ENCODE measurements at places on chromosomes 1 and 21. TPM values are rescaled to one million over a fixed set of nuclear protein-coding genes. Genes with fewer than 3 reads are reported as not detected.

DNA sequence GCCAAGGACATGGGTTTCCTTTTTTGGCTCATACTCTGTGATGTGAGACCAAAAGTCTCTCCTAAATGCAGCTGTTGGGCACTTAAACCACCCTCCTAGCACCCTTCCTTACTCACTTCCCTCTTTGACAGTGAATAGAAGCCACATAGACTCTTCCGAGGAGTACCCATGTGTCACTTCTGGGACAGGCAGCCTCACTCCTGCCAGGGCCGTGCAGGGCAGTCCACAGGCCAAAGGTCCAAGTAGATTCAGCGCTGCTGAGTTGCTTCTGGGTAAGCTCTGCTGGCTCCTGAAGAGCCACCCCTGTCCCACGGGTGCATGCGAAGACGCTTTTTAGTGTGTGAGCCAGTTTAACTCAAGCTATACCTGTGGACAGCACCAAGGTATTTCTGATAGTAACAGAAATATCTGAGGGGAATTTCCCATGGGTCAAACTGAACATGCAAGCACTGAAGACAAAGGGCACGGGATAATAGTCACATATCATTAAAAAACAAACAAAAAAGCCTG is 36.8 kb upstream of the BMP8B start:
- DNase-seq: no peak

DNA sequence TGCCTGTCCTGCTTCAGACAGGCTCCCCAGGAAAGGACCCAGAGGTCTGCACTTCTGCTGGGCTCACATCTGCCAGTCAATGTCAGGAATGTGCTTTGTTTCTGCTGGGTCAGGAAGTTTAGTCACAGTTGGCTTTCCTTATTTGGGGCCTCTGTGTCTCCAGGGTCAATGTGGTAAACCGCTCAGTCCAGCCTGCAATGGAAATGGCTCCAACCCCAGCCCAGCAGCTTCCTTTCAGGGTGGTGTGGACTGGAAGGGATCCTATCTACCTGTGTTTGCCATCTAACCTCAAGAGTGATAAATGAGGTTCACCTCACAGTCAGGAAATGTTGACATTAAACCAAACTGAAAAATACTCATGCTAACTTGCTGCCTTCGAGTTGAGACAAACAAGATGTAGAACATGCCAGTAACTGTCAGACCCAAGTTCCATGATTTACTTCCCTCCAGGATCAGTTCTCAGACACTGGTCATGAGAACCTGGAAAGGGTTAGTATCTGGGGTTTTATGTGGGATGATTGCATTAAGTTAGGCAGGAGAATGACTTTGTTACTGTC is 20.3 kb downstream of the ENO1 start:
- DNase-seq: no peak

GRCh38 chr1:111222308-111223125 is 5.0 kb upstream of the CHI3L2 start:
- peak; percentile 85 for DNase-seq

GRCh38 chr1:152497273-152497672 is 13.3 kb upstream of the LCE5A start:
- no peak for DNase-seq

DNA sequence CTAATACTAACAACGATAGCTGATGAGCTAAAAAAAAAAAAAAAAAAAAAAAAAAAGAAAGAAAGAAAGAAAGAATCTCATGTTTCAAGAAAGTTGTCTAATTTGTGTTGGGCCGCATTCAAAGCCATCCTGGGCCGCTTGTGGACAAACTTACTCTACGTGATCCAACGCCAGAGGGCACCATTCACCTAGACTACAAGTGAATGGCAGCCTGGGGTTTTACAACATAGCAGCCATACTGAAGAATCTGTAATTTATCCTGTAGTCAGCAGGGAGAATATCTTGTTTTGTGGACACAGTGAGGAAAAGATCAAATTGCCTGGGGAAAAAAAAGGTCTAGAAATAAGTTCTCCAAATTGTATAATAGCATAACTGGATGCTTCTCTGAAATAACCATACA is 47.0 kb downstream of the CYP2J2 start:
- peak; percentile 66 for DNase-seq

DNA sequence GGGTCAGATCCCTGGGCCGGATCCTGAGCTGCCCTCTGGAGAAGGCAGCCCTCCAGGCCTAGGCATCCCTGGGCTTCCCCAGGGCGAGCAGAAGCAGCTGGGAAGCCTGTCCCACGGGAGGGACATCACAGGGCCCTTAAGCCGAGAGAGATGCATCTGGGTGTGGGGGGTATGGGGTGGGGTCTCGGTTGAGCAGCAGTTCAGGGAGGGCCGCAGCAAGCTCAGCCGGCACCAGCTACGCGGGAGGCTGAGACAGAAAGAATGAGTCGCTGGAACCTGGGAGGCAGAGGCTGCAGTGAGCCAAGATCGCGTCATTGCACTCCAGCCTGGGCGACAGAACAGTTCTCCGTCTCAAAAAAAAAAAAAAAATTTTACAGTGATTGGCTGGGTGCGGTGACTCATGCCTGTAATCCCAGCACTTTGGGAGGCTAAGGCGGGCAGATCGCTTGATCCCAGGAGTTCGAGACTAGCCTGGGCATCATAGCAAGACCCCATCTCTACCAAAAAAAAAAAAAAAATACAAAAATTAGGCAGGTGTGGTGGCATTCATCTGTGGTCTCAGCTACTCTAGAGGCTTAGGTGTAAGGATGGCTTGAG is 37.7 kb downstream of the RRP1 start:
- DNase-seq: no peak

- no peak for DNase-seq
Measured at GRCh38 chr1:72241397-72241796, 40.9 kb downstream of the NEGR1 start.

HCRTR1 gene
- not detected for total RNA-seq

IVL gene
- 0.24 TPM for total RNA-seq

LMX1A gene
- 0.21 TPM for total RNA-seq
